ENCODE measurements at places on chromosomes 16 and 17.

- DNase-seq, result no peak
These were observed 15.9 kb downstream of the VEZF1 start for GRCh38 chr17:57972151-57972550.

DNA sequence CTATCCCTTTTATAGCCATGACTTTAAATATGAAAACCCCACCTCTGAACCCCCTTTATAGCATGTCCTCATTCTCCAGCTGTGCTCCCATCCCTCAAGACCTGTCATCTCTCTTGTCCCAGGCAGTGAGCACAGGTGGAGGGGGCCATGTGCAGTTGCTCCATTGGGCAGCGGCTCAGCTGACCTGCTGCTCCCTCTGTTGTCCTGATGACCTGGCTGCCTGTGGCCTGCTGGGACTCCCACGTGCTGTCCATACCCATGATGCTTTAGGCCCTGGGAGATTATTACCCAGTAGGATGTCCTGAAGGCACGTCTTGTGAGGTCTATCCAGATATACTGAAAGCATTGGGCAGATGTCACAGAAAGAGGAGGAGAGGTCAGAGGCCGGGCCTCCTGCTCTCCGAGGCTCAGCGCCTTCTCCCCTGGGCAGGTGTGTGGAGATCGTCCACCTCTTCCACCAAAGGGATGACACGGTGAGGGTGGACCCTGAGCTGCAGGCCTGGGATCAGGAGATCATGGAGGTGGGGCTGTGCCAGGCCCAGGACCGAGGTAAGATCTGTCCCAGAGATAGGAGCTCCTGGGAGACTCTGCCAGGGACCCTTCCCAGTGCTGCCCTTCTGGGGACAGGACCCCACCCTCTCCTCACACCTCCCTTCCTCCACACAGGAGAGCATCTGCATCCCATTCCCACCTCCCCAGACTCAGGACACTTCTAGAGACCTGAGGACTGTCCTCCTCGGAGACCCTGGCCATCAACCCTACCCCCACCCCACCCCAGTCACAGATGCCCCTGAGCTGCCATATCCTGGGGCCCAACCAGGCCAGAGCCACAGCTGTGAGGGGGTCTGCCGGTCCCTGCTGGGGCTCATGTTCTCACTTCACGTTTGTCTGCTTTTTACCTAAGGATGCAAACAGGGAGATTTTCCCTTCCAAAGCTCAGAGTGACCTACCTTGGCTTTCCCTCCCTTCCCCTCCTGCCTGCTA is 58.0 kb downstream of the GOSR1 start:
- no peak for DNase-seq

GRCh38 chr16:14658063-14658462 is 25.3 kb downstream of the BFAR start:
- DNase-seq, result no peak

- no peak for DNase-seq
These were observed 651 bp downstream of the SHMT1 start for GRCh38 chr17:18362698-18363100.

GRCh38 chr16:87792205-87792565 is 26.4 kb upstream of the KLHDC4 start:
- no peak for DNase-seq

- DNase-seq, result no peak
These were observed 324.0 kb downstream of the MAF start for GRCh38 chr16:79276501-79276900.

- no peak for DNase-seq
These were observed 22.4 kb downstream of the NXPH3 start for GRCh38 chr17:49597928-49598655.

- DNase-seq, result no peak
These were observed 89.4 kb upstream of the TNRC6C start for GRCh38 chr17:77869041-77869599.

Data from activated CD8-positive, alpha-beta memory T cell treated with anti-CD3 and anti-CD28 coated beads for 4 hours (primary cell).